GM10248 (cell line): ENCODE measurements at places on chromosomes 1 and 21.

- no peak for DNase-seq
Observed at GRCh38 chr1:5889462-5889861, 102.8 kb downstream of the NPHP4 start.

DNA sequence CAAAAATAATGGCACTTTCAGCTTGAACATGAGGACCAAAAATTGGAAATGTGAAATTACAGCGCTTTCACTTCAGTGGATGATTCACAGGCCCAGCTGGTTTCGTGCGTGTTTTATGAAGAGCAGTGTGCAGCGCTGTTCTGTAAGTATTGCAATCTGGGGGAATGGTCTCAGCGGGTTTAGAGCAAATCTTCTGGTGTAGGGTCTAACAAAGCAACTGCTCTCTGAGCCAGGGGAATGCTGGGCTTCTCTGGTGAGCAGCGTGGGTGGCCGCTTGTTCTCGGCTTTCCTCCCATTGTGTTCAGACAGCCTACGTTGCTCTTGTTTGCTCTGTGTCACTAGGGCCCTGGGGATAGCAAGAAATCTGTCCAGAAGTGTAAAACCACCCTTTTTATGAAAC is 42.4 kb upstream of the GADD45A start:
- no peak for DNase-seq

DNA sequence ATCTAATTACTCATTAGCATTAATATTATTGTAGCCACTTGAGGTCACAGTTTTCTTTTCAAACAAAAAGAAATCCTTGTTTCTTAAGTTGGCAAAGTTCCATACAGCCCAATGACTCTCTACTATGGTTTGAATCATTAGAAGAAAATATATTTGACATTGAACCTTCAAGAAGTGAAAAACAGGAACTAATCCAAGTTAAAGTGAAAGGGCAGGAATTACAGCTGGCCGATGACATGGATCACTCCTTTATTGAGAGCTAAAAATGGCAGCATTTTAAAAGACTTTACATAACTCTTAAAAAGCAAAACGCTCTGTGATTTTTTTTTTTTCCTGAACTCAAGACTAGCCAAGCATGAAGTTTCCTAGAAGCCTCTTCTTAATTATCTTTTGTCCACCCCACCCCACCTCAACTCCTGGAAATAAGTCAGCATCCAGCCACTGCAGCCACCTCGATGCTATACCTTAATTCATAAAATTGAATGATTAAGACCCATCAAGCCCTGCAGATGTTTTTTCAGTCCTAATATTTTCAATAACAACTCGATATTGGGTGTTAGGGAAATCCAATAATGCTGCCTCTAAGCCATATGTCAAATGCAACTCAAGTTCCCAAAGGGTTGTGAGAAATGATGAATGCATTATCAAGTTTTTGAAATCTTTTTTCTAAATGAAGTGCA is 323.1 kb downstream of the HHIPL2 start:
- no peak for DNase-seq

DNA sequence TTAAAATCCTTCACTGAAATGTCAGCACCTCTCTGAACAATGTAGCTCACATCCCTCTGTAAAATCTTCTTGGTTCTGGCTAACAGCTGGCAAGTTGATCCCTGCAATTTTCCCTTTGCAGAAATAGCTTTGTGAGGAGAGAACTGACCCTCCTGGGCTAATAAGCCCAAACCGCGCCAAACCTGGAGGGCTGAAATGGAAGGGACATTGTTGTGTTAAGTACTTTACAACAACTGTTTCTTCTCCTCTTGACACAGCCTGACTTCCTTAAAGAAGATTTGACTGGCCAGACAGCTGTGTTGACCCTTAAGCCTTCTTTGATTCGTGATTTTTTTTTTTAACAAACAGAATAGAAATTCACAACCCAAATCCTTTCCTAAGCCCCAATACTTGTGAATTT is 5.7 kb downstream of the LMX1A start:
- no peak for DNase-seq

DNA sequence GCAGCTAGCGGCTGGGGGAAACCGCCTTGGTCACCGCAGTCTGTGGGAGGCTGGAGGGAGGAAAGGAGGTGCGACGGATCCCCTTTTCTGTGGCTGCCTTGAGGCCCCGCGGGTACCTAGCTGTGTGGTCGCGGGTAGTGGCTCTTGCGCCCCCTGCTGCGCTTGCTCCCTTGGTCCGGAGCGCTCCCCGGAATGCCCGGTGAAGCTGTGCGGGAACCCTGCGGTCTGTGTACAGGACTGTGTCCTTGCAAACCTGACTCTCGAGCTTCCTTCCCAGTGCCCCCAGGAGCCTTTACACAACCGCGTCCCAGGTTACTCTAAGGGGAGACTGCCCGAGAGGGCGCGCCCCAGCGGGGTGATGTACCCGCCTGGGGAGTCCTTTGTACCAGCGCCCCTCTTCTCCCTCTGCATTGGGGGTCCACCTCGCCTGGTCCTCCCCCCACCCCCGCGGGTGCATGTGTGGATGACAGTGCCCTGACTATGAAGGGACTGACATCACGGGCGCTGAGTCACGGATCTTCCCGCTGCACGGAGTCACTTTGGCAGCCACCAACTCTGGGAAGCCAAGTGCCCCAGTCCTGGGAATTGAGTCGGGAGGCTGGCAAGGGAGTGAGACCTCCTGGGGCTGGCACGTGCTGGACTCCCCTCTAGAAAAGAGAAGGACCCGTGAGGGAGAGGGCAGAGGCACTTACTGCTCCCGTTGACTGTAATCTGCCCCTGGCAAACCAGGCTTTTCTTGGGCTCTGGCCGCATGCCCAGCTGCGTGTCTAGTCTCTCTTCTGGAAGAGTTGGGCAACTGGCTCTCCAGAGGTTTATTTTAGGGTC is 816 bp downstream of the IL6R start:
- DNase-seq, result no peak

GRCh38 chr1:235650341-235651169 is 971 bp upstream of the GNG4 start:
- no peak for DNase-seq

- DNase-seq, result no peak
Observed at GRCh38 chr1:114728553-114728952, 12.0 kb upstream of the NRAS start.

GRCh38 chr1:40315239-40315794 is 1.8 kb downstream of the COL9A2 start:
- DNase-seq, result peak; percentile 88

- DNase-seq, result no peak
Observed at GRCh38 chr1:155645034-155645598, 35.1 kb downstream of the MSTO1 start.

DNA sequence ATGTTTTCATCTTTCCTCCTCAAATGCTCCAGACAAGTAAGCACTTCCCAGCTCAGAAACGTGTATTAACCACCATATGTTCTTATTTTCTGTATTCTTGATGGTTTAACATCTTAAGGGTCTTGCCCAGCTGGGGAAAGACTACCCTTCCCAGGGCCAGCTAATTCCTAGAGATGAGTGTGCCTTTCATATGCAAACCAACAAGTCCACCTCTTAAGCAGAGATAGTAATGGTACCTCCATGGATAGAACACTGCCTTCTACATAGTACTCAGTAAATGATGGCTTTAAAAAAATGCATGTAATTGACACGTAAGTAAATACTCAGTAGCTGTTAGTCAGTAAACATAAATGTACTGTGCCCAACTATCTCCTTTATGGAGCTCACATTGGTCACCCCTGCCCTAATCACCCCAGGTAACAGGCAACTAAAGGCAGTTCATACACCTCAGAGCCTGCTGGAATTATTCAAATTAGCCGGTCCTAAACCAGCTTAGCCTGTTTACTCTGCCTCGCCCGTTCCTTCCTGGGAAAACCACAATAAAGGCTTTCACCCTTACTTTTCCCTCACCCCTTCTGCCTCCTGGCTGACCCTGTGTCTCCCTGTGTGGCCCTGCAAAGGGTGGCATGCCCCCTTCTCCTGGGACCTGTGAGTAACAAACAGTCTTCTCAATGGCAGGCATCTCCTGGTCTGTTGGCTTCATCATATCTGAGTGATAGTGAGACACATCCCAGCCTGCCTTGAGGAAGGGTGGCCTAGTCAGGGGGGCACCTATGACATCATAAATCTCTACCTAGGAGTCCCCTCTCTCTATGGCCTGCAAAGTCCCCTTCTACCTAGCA is 40.1 kb upstream of the KLHDC7A start:
- no peak for DNase-seq

DNA sequence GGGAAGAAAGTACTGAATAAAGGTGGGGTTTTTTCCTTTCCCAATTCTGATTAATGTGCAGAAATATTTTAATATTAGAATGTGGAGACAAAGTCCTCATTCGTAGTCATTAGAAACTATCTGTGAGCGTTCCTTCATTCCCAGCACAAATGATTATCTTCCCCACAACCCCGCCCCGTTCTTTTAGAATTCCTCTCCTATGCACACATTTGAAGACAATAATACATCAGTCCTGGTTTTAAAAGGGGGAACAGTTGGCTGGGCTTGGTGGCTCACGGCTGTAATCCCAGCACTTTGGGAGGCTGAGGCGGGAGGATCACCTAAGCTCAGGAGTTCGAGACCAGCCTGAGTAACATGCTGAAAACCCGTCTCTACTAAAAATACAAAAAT is 876 bp downstream of the ALDH9A1 start:
- DNase-seq, result no peak

DNA sequence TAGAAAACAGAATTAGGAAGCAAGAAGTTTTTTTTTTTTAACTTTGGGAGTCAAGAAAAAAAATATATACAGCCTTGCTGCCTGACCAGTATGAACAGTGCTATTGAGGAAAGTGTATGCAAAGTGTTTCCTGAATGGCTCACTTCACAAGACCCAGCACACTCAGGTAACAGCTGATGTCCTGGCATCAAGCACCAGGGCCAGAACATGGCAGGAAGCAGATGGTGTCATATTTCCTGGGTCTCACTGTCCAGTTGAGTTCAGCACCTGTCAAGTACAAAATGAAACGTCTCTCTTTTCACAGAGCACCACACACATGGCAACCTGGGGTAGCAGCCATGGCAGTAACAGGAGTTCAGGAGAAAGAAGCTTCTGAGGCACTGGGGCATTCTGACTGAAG is 372.3 kb downstream of the TTLL7 start:
- DNase-seq, result no peak

- DNase-seq, result no peak
Observed at GRCh38 chr21:30306884-30307283, 13.2 kb downstream of the KRTAP26-1 start.

GRCh38 chr1:172378109-172378760 is 42.2 kb upstream of the C1orf105 start:
- no peak for DNase-seq

- no peak for DNase-seq
Observed at GRCh38 chr1:156479093-156480015, 21.2 kb downstream of the MEF2D start.

- DNase-seq, result no peak
Observed at GRCh38 chr1:185284116-185284515, 32.9 kb downstream of the IVNS1ABP start.

- no peak for DNase-seq
Observed at GRCh38 chr21:39663742-39664492, 51.2 kb downstream of the B3GALT5 start.

GRCh38 chr1:10400013-10400412 is 1.1 kb downstream of the PGD start:
- no peak for DNase-seq

GRCh38 chr1:227357927-227358302 is 39.6 kb upstream of the CDC42BPA start:
- DNase-seq, result no peak

GRCh38 chr1:87182611-87183010 is 146.1 kb upstream of the LMO4 start:
- no peak for DNase-seq

DNA sequence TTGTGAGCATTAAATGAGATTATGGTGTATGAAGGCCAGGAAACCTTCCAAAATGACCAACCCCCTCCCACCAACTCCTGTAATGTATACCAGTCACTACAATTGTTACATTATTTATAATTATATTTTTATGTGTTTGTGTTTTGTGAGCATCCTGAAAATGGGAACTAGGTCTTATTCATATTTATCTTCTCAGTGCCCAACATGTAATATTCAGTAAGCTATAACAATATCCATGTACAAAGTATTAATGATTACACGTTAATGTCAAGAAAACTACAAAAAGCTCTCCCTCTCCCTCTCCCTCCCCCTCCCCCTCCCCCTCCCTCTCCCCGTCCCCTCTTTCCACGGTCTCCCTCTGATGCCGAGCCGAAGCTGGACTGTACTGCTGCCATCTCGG is 19.0 kb upstream of the ASAP3 start:
- no peak for DNase-seq

DNA sequence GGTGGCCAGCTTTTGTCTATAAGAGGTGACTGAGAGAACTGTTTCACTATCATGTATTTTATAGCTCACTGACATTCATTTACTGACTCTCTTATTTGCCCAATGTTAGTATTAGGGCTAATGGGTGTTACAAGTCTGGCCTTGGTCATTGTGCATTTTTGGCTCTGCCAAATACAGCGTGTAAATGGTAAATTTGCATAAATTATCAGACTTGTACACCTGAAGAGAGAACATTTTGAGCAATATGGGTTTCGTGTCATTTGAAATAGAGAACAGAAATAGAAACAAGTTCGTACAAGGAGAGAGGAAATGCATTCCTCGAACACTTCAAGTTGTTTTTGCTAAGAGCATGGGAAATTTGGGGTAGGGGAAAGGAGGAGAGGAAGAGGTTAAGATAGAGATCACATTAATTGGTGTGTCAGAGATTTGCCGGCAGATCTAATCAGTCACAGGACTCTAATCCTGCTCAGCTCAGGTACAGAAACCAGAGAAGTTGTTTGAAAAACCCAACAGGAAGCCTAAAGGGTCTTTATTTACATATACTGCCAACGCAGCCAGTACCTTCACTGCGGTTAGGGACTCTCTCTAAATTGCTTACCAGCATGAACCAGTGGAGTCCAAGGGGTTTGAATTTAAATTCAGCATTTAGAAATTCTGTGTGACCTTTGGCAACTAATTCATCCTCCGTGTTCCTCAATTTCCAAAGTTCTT is 261.5 kb downstream of the GPATCH2 start:
- peak; percentile 13 for DNase-seq

DNA sequence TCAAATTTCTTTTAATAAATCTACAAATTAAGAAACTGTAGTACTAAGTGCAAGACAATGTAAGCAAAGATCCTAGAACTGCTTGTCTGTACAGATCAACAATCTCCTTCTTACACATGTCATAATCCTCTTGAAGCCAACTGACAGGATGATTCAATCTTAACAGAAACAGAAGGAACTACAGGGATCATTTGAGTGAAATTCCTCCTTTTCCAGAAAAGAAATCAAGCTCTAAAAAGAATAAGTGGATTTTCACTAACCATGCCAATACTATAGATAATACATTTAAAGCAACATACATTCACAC is 53.2 kb downstream of the RAB3GAP2 start:
- no peak for DNase-seq

GRCh38 chr1:53145619-53145941 is 3.1 kb upstream of the SLC1A7 start:
- DNase-seq, result no peak

DNA sequence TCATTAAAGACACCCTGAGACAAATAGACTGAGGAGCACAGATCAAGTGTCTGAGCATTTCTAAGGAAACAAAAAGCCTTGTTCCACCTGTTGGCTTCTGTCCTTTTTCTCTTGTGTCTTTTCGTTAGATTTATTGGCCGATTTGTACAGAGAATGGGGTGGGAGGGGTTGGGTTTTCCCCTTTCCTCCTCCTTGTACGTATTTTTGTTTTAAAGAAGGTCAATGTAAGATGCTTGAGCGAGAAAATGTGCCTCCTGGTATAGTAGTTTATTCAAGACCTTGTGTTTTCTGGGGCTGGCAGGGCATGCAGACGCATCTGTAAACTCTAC is 1.2 kb downstream of the BCL9 start:
- DNase-seq, result no peak
